Activated CD8-positive, alpha-beta memory T cell treated with anti-CD3 and anti-CD28 coated beads, Interleukin-2, amount 10 ng/mL, durations not matched to agents 7 days and 5 days (primary cell): ENCODE measurements at places on chromosomes 4 and X.
A peak's percentile ranks its signal among the peaks of the same experiment; 100 is the strongest.

- no peak for DNase-seq
- H3K4me1 ChIP-seq = no peaks in the 10 kb centered on the region
- H3K4me3 ChIP-seq = no peak overlapping the region
- H3K27ac ChIP-seq = no peak overlapping the region
- no peaks in the 10 kb centered on the region for H3K36me3 ChIP-seq
Observed at GRCh38 chr4:6548201-6548881, 26.6 kb upstream of the MAN2B2 start.

DNA sequence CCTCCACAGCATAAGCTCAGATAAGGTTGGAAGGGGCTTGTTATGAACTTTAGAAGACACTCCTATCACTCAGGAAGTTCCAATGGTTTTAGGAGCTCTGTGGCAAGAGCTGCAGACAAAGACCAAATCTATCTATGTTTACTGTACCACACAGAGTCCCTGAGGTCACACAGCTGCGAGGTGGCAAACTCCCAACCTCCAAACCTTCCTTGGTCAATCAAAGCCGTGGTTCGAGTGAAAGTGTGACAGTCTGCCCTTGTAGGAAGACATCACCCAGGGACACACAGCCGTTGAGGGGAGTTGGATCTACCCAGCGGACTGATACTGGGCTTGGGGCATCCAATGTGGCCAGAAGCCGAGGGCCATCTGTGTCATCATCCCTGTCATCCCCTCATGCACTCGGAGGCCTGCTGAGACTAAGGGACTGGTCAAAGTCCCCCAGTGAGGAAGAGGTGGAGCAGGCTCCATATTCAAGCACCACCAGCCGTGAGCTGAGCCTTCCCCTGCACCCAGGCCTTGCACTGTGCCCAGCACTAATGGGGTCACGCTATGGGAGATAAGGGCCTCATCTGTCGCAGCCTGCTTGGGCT, 26.8 kb downstream of the MAN2B2 start:
- H3K4me1 ChIP-seq = no peaks in the 10 kb centered on the region
- H3K36me3 ChIP-seq = peaks cover 49% of the 10 kb centered on the region
- no peak for DNase-seq
- H3K27me3 ChIP-seq = no peaks in the 10 kb centered on the region
- no peak overlapping the region for H3K27ac ChIP-seq
- no peak overlapping the region for H3K4me3 ChIP-seq

DNA sequence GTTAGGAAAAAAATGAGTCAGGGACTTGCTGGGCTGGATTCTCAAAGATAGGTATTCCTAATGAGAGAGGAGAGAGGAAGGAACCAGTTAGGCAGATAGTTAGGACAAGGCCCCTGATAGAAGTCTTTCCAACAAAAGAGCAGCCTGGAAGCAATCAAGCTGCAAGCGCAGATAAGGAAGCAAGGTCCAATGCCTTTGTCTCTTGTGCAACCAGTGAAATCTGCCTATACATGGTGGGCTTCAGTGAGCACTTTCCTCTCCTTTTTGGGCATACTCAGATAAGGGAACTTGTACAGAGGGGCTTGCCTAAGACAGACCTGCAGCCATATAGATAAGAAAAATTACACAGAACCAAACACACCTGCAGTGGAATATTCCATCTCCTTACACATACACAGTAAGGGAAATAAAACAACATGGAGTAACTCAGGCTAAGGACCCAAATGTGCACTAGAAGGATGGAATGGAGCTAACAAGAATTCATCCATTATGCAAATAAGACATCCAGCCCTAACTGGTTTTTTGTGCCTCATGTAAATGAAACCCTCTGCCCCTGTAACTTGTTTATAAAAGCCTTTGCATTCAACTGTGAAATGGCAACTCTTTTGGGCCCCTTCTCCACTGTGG, 68.8 kb downstream of the PCDH18 start:
- H3K27me3 ChIP-seq = no peaks in the 10 kb centered on the region
- no peak overlapping the region for H3K27ac ChIP-seq
- H3K36me3 ChIP-seq = no peaks in the 10 kb centered on the region

GRCh38 chrX:40015693-40016092, 82.1 kb downstream of the BCOR start:
- H3K4me1 ChIP-seq = peaks cover 15% of the 10 kb centered on the region
- no peaks in the 10 kb centered on the region for H3K36me3 ChIP-seq
- H3K27me3 ChIP-seq = peaks cover 15% of the 10 kb centered on the region

- H3K27ac ChIP-seq = no peak overlapping the region
- no peaks in the 10 kb centered on the region for H3K4me1 ChIP-seq
- H3K27me3 ChIP-seq = no peaks in the 10 kb centered on the region
- DNase-seq = no peak
Observed at GRCh38 chrX:23118890-23119527, 119.2 kb downstream of the DDX53 start.

- no peak overlapping the region for H3K27ac ChIP-seq
- H3K27me3 ChIP-seq = no peaks in the 10 kb centered on the region
- H3K4me1 ChIP-seq = no peaks in the 10 kb centered on the region
- no peaks in the 10 kb centered on the region for H3K36me3 ChIP-seq
- DNase-seq = no peak
Observed at GRCh38 chrX:142299406-142299805, 94.3 kb upstream of the MAGEC2 start.

DNA sequence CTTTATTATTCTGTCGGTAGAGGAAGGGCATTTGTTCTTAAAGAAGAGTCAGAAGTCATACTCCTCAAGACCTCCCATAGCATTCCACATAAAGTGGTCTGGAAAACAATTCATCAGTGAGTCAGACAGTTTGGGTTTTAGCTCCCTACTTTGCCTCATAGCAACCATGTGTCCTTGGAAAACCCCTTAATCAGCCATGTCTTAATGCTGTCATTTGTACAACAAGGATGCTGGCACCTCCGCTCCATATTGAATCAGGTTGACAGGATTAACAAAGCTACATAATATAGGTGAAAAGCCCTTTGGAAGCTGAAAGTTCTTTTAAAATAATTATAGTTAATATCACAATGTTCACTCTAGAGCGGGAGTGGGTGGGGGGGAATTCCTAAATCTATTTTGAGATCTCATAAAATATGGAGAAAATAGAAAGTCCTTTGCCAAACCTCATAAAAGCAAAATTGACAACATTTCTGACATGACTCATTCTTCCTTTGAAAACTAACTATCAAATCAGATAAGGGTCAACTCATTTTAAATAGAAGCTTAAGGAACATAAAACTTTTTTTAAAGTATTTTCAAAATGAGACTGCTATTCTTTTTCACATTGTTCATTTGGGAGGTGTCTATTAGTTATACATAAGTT, 37.3 kb upstream of the GUCY1A1 start:
- no peak for DNase-seq
- H3K27ac ChIP-seq = no peak overlapping the region

- H3K36me3 ChIP-seq = peaks cover 70% of the 10 kb centered on the region
- no peak overlapping the region for H3K4me3 ChIP-seq
- peaks cover 73% of the 10 kb centered on the region for H3K4me1 ChIP-seq
Observed at GRCh38 chr4:1904042-1904441, 32.8 kb downstream of the NSD2 start.

GRCh38 chrX:1537031-1537715, at the start of gene P2RY8:
Gene P2RY8, minus strand, starts transcription at chrX:1537185. Its CDS starts 70,627 bp downstream, at chrX:1466558.
- peak; percentile 91 for DNase-seq
- peaks cover 27% of the 10 kb centered on the region for H3K36me3 ChIP-seq
- H3K27me3 ChIP-seq = no peaks in the 10 kb centered on the region
- H3K4me3 ChIP-seq = peak within 1 kb of the TSS; percentile 94

- H3K27ac ChIP-seq = no peak overlapping the region
- H3K36me3 ChIP-seq = no peaks in the 10 kb centered on the region
- DNase-seq = no peak
- H3K4me1 ChIP-seq = no peaks in the 10 kb centered on the region
- H3K27me3 ChIP-seq = no peaks in the 10 kb centered on the region
Observed at GRCh38 chrX:45360571-45360970, 159.9 kb upstream of the DIPK2B start.

GRCh38 chrX:131558562-131558961, 14.7 kb downstream of the OR13H1 start:
- H3K27ac ChIP-seq = no peak overlapping the region
- no peak overlapping the region for H3K4me3 ChIP-seq
- no peaks in the 10 kb centered on the region for H3K36me3 ChIP-seq
- DNase-seq = no peak

GRCh38 chr4:165394275-165394674, 15.5 kb downstream of the CPE start:
- peaks cover 21% of the 10 kb centered on the region for H3K27me3 ChIP-seq
- no peak for DNase-seq
- H3K36me3 ChIP-seq = no peaks in the 10 kb centered on the region
- no peak overlapping the region for H3K4me3 ChIP-seq
- H3K27ac ChIP-seq = no peak overlapping the region

DNA sequence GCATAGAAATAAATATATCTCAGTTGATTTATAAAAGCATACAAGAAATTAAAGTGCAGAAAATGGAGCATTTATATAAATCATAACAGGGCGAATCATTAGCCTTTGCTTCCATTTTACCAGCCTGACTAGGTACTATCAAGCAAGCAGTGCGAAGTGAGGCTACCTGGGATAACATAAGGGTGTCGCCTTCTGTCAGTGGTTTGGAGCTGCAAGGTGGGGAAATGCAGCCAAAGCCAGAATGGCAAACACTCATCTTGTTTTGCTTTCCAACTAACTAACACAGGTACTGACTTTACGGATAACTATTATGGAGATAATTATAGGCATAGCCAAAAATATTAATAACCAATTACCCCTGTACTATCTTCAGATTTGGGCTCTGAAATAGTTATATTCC, 1459.8 kb downstream of the RAPGEF2 start:
- no peak for DNase-seq
- no peak overlapping the region for H3K4me3 ChIP-seq

- H3K4me3 ChIP-seq = no peak overlapping the region
- no peak overlapping the region for H3K27ac ChIP-seq
- no peaks in the 10 kb centered on the region for H3K36me3 ChIP-seq
Observed at GRCh38 chr4:148514581-148514980, 72.4 kb upstream of the NR3C2 start.

DNA sequence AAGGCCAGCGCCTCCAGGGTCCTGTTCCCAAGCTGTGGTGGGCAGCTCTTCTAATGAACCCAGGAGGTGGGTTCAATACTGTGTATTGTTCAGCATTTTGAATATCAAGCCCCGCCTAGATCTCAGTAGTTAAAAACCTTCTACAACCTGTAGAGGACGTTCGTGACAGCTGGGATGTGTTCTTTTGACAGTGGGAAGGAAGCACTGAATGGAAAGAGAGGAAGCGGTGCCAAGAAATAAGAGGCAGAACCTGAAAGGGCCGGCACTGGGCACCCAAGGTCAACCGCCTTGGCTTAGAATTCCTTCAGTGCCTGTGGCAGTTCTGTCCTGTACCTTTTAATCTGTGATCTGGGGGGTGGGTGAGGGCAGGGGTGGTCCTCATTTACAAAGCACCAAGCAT, 73.1 kb downstream of the CC2D2A start:
- peaks cover 7% of the 10 kb centered on the region for H3K4me1 ChIP-seq
- H3K4me3 ChIP-seq = no peak overlapping the region
- DNase-seq = no peak
- H3K27ac ChIP-seq = no peak overlapping the region

DNA sequence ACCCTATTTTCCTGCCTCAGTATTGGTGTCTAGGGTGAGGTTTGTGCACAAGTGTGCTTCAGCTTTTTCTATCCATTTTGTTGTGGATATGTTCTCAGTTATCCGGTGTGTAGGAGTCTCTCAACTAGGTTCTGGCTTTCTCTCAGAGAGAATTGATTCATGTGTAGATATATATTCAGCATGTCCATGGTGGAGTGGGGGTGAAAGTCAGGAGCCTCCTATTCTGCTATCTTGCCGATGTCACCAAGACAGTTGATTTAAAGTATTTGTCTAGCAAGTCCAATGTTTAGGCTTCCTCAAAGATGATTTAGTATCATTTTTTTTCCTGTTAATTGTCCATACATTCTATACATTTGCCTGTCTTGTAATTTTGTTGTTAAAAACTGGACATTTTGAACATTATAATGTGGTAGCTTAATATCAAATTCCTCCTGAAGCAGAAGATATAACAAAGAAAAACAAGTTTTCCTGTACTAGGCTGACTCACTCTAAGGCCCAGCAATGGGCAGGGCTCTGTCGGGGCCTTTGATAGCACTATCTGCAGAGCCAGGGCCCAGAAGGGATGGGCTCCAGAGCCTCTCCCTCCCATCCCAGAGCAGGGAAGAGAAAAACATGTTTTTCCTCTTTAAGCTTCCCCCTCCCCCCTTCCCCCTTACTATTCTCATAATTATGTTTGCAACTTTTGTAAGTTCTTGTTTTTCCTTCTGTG, 37.6 kb downstream of the GLUD2 start:
- H3K27ac ChIP-seq = no peak overlapping the region
- H3K4me3 ChIP-seq = no peak overlapping the region
- no peak for DNase-seq
- H3K36me3 ChIP-seq = no peaks in the 10 kb centered on the region
- H3K27me3 ChIP-seq = no peaks in the 10 kb centered on the region

- no peak overlapping the region for H3K4me3 ChIP-seq
- no peak for DNase-seq
- H3K27ac ChIP-seq = no peak overlapping the region
- no peaks in the 10 kb centered on the region for H3K36me3 ChIP-seq
Observed at GRCh38 chrX:31280580-31280979, 208.7 kb upstream of the FTHL17 start.

- H3K4me1 ChIP-seq = no peaks in the 10 kb centered on the region
- no peak for DNase-seq
- no peak overlapping the region for H3K27ac ChIP-seq
- peaks cover 6% of the 10 kb centered on the region for H3K36me3 ChIP-seq
- H3K27me3 ChIP-seq = no peaks in the 10 kb centered on the region
- no peak overlapping the region for H3K4me3 ChIP-seq
Observed at GRCh38 chrX:72396117-72396516, 90.4 kb upstream of the CITED1 start.

DNA sequence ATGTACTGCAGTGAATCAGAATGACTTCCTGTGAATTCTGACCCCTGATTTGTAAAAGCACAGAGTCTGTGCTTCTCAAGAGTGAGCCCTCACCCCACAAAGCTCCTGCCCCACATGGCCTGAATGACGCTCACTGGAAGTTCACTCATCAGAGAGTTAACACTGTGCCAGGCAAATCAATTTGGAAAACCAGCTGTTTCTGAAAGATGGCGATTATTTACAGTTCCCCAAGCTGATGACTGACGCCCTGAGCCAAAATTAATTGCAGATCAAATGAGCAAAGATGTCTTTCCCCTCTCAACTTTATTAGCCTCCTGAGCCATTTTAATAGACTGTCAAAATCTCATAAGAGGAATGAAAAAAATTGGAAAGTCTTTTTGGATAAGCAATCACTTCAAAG, 118.0 kb downstream of the SLC2A9 start:
- H3K27me3 ChIP-seq = peaks cover 19% of the 10 kb centered on the region
- no peak for DNase-seq
- no peaks in the 10 kb centered on the region for H3K36me3 ChIP-seq

DNA sequence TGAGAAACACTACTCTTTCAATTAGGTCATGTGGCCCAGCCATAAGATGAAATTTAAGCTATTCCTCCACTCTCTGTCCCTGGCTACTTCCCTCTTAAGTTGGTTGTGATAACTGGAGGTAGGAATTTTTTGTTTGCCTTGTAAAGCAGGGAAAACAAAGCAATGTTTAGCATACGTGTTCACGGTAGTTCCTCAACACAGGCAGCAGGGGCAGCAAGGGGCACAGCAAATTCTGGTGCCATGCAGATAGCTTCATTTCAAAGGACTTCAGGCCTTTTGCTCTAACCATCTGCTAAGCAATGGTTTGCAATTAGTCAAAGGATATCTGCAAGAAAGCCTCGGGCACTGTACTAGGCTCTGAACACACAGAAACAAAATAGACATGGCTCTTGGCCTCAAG, 330.2 kb downstream of the ZIC3 start:
- no peaks in the 10 kb centered on the region for H3K4me1 ChIP-seq
- no peak overlapping the region for H3K4me3 ChIP-seq
- no peaks in the 10 kb centered on the region for H3K27me3 ChIP-seq
- no peak overlapping the region for H3K27ac ChIP-seq

- no peak overlapping the region for H3K4me3 ChIP-seq
- peaks cover 3% of the 10 kb centered on the region for H3K4me1 ChIP-seq
- H3K27ac ChIP-seq = no peak overlapping the region
- no peak for DNase-seq
- no peaks in the 10 kb centered on the region for H3K36me3 ChIP-seq
Observed at GRCh38 chr4:6633091-6633906, 7.2 kb upstream of the MRFAP1 start.
